Activated CD4-positive, alpha-beta T cell treated with anti-CD3 and anti-CD28 coated beads, Interleukin-2, amount 50 U/mL, for 24 hours (primary cell): ENCODE measurements at places on chromosomes 12 and 14.

DNA sequence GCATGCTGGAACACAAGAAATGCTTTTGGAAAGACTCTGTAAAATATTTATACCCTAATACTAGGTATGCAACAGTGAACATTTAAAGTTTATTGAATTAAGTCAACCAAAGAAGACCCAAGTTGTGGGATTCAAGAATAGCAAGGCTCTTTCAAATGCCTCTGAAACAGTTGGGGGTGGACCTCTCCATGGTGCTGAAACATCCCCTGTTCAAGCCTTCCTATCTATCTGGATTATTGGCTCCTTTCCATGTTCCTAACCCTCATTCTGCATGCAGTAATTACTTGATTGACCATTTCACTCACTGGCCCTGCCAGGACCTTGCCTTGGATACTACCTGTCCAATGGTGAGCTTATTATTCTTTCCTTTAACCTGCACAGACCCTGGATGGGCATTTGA, 349.7 kb downstream of the NRXN3 start:
- DNase-seq: no peak

DNA sequence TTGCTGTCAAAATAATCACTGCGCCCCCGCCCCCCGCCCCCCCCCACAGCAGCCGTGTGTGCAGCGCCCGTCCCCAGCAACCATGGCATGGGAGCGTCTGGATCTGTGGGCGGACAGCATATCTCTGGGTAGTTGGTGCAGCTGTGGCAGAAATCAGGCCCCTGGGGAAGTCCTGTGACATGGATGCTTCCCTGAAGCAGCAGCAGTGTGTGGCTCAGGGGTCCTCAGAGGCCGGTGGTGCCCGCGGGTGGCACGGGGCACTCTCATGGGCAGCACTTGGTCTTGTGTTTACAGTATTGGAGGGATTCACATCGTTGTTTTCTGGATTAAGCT, 19.2 kb downstream of the XRCC3 start:
- no peak for DNase-seq

GRCh38 chr12:108668542-108668941, 34.8 kb upstream of the SELPLG start:
- no peak for DNase-seq

- no peak for DNase-seq
Observed at GRCh38 chr14:41144370-41144769, 462.3 kb upstream of the LRFN5 start.

DNA sequence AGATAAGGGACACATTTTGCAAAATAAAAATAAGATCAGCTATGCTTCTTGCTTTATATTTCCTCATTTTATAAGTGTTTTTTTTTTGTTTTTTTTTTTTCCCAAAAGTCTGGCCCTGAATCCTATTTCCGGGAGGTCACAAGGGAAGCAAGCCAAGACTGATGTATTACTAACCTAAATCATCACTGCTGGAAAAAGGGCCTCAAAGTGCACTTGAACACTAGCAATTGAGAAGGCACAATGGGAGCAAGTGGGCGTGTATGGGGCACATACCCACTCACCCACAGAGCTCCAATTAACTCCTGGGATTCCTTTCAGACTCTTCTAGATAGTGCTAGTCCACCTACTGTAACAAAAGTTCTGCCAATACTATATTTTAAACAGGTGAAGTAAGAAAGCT, 58.8 kb downstream of the STON2 start:
- DNase-seq: no peak

DNA sequence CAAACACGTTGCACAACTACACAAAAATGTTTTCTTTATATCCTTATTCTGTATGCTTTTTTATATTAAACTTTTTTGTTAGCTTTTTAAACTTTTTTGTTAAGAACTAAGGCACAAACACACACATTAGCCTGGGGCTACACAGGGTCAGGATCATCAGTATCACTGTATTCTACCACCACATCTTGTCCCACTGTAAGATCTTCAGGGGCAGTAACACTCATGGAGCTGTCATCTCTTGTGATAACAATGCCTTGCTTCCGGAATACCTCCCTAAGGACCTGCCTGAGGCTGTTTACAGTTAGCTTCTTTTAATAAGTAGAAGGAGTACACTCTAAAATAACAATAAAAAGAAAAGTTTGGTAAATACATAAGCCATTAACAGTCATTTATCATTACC, 42.2 kb downstream of the PLEKHA5 start:
- DNase-seq: no peak

GRCh38 chr14:99382781-99383471, 97.7 kb downstream of the SETD3 start:
- no peak for DNase-seq

DNA sequence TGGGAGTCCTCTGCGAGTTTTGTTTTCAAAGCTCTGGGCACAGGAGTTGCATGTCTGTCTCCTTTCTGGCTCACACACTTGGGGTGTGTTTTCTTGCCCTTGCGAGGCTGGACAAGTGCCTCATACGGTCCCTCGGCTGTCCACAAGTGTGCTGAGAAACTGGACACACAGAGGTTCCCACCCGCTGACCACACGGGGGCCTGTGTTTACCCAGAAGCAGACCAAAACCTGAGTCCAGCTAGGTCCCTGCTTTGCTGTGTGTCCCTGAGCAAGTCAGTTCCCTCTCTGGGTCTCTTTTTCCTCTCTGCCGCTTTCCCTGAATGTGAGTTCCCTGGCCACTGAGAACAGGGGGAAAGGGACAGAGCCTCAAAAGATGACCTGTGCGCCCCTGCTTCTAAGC, 678 bp upstream of the OAS2 start:
- no peak for DNase-seq

GRCh38 chr14:75380656-75381055, 47.2 kb upstream of the JDP2 start:
- DNase-seq: no peak

DNA sequence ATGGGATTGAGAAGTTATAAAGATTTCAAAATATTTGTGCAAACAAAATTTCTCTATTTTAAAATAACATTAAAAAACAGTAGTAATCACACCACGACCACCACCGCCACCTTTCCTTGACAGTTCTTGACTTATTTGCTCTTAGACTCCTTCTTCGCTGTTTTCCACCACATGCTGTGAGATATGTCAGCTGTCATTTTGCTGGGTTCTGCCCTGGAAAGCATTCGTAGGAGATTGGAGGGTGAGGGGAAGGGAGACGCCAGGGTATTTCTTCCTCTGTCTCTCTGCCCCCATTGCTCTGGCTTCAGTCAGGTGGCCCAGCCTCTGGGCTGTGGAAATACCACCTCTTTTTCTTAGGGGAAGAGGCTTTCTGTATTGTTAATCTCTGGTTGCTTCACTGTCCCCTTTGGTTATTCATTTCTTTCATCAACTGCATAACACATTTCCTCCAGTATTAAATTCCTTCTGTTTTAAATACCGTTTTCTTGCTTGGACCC, 186.2 kb downstream of the NEDD1 start:
- DNase-seq: no peak

DNA sequence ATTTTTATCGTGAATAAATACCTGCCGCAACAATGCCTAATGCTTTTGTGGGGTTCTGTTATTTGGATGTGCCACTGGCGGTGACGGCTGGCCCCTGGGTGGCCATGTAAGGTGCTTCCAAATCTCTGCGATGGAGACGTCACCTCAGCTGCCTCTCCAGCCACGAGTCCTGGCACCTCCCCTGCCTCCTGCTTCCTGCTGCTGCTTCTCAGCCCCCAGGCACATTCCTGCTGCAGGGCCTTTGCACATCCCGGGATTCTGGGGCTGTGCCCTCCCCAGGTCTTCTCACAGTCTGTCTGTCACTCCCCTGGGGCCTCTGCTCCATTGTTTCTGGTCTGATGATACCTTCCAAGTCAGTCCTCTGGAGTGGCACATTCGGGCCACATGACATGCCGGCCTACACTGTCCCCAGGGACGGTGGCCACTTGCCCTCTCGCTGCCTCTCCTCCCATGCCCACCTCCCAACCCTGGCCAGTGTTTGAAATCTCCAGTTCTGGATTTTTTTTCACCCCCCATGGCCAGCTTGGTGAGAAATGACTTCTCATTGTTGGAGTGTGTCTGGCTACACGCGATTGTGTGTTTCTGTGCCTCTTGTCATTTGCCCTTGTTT, 151.8 kb downstream of the KIF26A start:
- no peak for DNase-seq

- no peak for DNase-seq
Observed at GRCh38 chr12:105659355-105660075, 329.0 kb downstream of the C12orf75 start.

- DNase-seq: no peak
Observed at GRCh38 chr12:79925492-79925891, 9.4 kb downstream of the PPP1R12A start.

DNA sequence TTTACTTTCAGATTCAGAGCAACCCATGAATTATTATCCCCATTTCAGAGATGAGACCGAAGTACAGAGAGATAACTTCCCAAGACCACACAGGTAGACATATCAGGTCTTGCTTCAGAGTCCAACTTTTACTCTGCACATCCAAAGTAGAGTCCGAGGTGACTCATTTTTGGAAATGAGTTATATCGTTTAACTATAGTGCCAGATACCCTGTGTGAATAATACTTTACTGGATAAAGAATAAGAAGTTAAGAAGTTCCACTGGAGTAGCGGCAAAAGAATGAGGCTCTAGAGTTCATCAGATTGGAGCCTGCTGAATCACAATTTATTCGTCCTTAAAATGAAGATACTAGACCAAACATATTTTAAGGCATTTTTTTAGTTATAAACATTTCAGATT, 124.7 kb downstream of the EPS8 start:
- no peak for DNase-seq
